Aorta (tissue), 5 donors: ENCODE measurements at places on chromosomes 2 and 18. TPM values are rescaled to one million over a fixed set of nuclear protein-coding genes. Genes with fewer than 3 reads are reported as not detected.

The GRP gene
- total RNA-seq = not detected

The CPO gene
- 0.58 TPM for total RNA-seq

DNA sequence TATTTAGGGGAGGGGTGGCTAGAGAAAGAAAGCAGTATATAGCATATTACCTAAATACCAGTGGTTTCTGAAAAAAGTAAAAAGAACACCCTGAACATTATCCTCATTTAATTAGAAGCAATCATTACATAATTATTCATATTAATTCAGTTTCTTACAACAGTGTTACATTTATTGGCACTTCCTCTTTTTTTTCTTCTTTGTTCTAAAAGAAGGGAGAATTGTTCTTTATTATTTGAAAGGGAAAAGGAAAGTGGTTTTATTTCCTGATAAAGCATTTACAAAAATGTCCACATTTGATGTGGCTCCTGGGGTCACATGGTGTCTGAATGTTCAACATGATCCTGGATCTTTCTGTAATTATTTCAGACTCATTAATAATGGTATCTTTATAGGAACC, 254.9 kb upstream of the ZEB2 start:
- no peak for DNase-seq
- no peaks in the 10 kb centered on the region for H3K27me3 ChIP-seq
- no peaks in the 10 kb centered on the region for H3K36me3 ChIP-seq
- H3K27ac ChIP-seq = no peak overlapping the region
- H3K4me3 ChIP-seq = no peak overlapping the region

DNA sequence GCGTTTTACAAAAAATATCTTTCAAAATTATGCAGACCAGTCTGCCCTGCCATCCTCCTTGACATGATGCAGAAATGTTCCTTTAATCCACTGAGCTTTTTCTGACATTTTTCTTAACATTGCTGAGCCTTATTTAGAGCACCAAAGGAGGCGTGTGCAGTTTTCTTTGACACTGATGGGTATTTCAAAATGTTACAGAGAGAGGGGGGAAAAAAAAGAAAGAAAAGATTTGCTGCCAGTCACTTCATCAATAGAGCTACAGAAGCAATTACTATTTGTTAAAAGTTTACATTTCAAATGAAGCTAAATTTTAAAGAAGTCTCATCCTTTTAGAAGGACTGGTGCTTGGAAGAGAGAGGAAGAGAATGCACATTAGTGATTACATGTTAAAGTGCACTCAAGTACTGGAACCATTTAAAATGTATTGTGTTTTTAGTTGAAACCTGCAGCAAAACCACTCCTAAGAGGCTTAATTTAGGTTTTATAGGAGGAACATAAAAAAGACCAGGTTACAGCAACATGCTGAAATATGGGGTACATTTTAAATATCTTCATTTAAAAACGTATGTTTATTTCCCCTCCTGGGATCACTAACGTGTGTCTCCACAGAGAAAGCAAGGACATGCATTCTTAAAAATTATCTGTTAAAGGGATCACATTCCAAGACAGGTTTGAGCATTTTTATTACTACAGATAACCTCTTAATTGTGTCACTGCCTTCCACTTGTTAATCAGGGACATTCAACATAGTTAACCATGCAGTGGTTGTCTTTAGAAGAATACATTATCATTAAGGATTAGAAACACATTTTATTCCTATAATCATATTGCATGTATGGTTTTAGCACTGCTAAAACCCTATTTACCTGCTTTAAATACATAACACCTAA, 258.4 kb downstream of the MEIS1 start:
- DNase-seq = no peak
- H3K36me3 ChIP-seq = no peaks in the 10 kb centered on the region
- H3K27ac ChIP-seq = no peak overlapping the region
